ENCODE measurements at places on chromosomes 1 and 21.

- DNase-seq: no peak
Measured at GRCh38 chr1:244820131-244820530, 15.3 kb upstream of the COX20 start.

DNA sequence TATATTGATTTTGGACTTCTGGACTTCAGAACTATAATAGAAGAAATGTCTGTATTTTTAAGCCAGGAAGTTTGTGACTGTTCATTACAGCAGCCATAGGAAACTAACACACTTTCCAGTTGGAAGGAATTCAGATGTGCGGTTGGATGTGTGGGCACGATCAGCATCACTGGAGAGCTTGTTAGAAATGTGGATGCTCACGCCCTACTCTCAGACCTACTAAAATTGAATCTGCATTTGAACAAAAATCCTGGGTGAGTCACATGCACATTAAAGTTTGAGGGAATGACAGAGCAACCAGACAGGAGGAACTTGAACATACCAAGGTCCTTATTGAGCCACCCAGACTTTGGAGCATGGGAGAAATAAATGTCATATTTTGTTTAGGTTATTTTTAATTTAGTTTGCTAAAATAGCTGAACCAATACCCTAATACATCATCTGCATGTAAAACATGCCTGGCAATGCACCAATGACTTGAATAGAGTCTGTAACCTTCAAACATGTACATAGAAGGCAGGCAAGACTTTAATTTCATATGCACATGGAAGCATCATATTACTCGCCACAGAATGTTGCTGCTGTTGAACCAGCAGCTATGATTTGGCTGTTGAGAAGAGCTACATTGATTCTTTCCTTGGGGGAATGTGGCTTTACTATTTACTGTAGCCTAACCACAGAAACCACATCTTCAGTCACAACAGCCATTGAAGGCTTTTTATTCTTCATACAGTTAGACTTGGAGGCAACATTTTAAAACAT, 346.2 kb downstream of the BARHL2 start:
- DNase-seq: no peak

DNA sequence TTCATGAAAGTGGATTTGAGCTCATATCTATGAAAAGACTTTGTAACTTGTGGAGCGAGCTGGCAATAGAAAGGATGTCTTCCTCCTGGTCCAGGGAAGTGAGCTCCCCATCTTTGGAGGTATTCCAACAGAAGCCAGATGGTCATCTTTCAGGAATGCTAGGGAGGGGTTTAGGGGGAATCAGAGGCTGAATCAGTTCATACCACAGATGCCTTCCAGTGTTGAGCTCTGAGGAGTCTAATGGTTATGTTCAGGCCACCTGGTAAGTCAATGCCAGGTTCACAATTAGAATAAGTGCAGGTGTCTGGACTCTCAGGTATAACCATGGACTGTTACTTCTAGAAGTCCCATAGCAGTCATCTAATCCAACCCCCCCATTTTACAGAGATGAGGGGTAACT, 119.1 kb downstream of the ACTL8 start:
- DNase-seq: no peak

GRCh38 chr1:115088115-115088778, 1.1 kb downstream of the TSPAN2 start:
- DNase-seq: no peak

GRCh38 chr1:112296908-112297307, 99.1 kb upstream of the CTTNBP2NL start:
- DNase-seq: no peak

DNA sequence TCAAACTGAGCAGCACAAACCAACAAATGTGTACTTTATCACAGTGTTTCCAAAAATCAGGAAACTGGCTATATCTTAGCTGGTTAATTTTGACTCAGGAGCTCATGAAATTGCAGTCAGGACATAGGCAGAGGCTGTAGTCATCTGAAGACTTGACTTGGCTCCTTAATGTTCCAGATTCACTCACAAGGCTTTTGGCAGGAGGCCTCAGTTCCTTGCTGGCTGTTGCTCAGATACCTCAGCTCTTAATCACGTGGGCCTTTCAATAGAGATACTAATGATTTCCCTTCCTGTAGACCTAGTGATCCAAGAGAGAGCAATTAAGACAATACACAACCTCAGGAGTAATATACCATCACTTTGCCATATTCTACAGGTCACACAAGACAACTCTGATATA, 537.7 kb downstream of the BRINP3 start:
- DNase-seq: no peak

DNA sequence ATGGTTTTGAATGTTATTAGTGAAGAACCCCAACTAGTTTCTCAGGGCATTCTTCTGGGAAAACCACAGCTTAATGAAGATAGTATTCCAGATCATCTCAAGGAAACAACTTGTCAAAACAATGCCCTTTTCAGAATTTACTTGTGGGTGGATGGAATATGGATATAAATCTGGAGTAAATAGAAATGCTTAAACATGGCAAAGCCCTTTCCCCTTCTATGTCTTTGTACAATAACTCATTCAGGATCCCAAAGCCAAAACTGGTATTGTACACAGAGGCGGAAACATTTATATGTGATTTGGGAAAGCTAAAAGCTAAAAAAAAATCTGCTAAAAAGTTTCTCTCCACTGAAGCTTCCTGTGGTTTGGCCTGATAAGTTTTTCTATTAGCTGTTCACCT, 55.5 kb upstream of the RGS5 start:
- DNase-seq: no peak

DNA sequence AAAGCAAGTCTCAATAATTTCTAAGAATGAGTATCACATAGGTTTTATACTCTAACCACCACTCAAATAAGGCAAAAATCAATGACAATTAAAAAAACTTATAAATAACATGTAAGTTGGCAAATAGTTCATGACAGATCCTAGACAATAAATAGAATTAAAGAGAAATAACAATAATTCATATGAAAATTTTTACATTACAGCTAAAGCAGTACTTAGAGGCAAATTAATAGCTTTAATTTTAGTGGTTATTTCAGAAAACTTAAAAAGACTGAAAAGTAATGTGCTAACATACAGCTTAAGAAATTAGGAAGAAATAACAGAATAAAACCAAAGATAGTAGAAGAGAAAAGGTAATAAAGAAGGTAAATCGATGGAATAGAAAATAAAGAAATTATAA, 179.9 kb upstream of the SPAG17 start:
- DNase-seq: no peak

DNA sequence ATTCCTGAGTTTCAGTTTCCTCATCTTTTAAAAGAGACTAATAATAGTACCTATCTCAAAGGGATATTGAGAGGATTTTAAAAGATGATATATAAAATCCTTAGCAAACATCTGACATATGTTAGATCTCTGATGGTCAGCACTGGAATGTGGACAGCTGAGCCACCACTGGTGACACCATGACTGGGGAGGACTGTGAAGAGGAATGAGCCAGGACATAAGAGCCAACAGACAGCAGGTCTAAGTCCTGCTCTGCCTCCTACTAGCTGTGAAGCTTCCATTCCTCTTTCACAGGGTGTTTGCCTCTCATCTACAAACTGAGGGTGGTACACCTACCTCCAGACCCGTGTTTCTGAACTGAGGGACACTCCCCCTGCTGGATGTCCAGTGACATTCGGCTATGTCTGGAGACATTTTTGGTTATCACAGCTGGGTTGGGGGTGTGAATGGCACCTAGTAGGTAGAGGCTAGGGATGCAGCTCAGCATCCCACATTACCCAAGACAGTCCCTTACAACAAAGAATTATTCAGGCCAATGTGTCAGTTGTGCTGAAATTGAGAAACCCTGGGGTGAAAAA, 109.1 kb upstream of the OLIG2 start:
- no peak for DNase-seq

DNA sequence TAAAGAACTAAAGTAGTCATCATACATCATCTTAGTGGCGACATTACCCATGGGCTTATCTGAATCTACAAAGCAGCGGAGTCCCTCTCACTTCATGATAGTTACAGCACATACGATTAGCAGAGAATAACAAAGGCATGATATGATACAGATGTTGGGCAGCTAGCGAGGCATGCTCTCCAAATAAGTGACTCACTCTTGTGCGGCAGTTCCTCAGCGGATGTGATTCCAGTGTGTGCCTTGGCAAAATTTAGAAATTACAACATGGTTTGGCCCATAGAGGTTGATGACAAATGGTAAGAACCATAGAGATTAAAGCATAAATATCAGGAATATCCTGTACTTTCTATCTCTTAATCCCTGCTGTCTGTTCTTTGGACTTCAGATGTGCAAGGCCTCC, 48.1 kb upstream of the PAXBP1 start:
- DNase-seq: no peak

GRCh38 chr1:110896090-110896489, 23.1 kb downstream of the CD53 start:
- DNase-seq: no peak

DNA sequence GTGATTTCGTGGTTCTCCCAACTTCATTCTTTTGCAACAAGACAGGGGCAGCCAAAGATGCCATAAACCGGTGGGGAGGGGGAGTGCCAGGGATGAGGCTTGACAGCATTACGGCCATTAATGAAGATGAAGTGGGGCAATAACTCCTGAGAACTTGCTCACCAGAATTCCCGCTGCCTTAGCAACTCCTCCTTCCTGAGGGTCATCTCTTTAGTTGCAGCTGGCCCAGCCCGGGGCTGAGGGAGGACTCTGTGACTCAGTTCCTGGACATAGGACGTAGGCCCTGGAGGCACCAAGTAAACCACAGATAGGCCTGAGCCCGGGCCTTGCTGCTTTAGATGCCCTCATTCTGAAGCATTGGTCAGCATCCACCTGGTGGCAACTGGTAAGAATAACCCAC, 330.2 kb downstream of the RRAGC start:
- no peak for DNase-seq

DNA sequence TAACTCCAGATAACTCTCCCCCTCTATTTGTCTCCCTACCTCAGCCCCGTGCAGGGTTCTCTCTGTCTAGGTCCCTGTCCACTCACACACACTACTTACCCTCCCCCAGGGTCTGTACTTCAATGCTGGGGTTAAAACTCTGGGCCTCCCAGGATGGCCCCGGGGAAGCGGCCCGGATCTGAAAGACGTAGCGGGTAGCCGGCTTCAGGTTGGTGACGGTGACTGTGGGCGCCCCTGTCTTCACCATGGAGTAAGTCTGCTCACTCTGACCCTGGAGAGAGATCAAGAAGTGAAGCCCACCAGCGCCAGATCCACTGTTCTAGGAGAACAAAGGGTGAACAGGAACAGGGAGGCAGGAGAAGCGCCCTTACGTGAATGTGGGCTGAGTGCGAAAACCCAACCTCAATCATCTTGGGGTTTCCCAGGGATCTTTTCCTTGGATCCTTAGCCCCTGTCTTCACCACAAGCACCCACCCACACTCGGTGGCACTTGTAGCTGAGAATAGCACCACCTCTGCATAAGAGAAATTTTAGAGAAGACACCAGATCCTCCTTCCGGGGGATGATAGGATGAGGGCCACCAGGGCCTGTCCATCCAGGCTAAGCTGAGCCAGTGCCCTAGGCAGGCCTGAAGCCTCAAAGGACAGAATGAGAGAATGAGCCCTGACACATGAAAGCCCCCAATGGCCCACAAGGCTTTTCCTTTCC, 33.5 kb downstream of the EPHA10 start:
- no peak for DNase-seq

DNA sequence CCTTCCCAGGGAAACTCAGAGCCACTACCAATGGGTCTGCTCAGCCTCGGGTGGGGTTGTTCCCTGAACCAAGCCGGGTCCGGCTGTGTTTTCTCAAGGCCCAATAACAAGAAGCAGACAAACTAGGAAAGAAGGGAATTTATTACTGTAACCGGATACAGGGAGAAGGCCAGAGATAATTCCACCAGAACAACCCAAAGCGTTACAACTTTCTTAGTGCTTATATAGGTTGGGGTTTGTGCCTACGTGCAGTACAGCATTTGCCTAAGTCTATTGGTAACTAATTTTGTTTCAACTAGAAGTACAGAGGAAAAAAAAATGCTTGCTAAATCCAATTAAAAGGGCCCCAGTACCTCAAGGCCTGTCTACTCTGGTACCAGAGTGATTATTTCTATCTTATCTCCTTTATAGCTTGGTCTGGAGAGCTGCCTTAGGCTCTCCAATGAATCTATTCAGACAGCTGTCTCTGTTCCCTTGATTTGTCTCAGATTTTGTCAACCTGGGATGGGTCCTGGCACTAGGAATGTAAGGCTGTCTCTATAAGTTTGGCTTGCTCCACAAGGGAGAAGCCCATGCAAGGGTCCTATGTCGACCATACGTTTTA, 57.3 kb upstream of the CCDC190 start:
- DNase-seq: no peak

DNA sequence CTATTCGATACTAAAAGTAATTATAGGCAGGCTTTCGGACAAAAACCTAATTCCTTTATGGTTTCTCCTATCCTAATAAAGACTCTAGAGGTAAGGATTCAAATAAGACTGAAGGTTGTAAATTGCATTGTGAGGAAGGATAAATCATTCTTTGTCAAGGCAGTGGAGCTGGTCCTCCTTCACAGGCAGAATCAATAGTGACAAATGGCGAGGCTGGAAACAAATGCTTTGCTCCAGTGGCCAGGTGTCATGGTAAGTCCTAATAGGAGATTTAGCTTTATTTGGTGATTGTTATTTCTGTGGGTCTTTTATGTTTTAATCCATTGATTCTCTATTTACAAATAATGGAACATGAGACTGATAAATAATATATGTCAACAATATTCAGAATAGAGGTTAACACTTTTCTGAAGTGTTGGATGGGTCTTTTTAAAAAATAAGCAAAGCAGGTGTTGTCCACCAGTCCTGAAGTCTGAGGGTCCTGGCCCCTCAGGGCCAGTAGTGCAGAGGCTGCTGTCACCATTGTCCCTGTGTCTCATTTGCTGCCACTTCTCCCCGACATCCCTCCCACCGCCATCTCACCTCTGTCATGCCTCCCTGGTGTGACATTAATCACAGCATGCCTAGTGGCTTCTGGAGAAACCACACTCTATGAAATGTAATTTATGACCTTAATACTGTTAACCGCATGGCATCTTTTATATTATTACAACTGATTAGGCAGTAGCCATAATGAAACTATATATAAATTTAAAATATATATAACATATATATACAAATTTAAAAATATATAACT, 120.9 kb upstream of the MAGI3 start:
- no peak for DNase-seq

Data from stimulated activated CD4-positive, alpha-beta T cell treated with anti-CD3 and anti-CD28 coated beads, Interleukin-2, amount 100 ng/mL, for 4 hours (primary cell).